Right ventricle myocardium inferior (tissue), 1 donor: ENCODE measurements at places on chromosomes 2 and 18. TPM values are rescaled to one million over a fixed set of nuclear protein-coding genes. Genes with fewer than 3 reads are reported as not detected.

GRCh38 chr18:11548916-11549551 is 60.4 kb upstream of the SLC35G4 start:
- DNase-seq: no peak

- DNase-seq: no peak
Measured at GRCh38 chr18:40413160-40413559, 1541.9 kb upstream of the PIK3C3 start.

DNA sequence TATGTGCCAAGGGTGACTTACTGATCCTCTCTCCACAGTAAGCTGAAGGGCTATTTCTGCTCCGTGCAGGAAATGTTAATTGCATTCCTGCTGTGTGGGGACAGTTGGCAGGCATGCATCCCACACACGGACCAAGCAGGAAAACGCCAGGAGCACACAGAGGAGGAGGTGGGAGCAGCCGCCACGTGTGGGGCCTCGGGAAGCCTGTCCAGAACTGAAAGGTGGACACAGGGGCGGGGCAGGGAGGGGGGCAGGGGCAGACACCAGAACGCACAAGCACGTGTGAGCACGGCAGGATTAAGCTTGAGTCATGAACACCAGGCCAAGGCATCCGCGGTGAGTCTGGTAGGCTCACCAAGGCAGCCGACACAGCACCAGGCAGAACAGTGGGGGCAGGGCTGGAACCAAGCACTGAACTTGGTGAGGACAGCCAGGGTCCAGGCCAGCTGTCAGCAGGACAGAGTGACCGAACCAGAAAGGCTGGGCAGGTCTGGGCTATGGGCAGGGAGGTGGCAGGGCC is 177.1 kb downstream of the EIPR1 start:
- no peak for DNase-seq

GRCh38 chr2:55364189-55365055 is 55.2 kb downstream of the CCDC88A start:
- no peak for DNase-seq

The EPB41L5 gene
- total RNA-seq: 8.2 TPM

- DNase-seq: no peak
Measured at GRCh38 chr2:121591199-121591598, 58.1 kb downstream of the CLASP1 start.

DNA sequence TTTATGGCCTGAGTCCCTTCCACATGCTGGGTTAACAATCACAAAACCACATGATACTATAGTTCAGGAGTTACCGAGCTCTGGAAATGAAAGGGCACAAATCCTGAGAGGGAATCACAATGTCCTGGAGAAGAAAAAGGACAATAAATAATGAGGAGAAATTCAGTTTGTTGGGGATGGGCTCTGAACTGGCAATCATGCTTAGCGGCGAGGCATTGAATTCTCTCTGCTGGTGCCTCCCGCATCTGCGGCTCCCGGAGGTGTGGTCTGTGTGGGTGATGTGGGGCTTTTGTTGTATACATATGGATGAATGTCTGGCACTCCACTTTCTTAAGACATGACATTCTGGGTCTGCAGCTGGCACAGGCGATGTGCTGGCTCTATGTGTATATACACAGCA is 46.1 kb downstream of the NRP2 start:
- no peak for DNase-seq

- no peak for DNase-seq
Measured at GRCh38 chr2:101346909-101347308, 38.4 kb upstream of the RNF149 start.

DNA sequence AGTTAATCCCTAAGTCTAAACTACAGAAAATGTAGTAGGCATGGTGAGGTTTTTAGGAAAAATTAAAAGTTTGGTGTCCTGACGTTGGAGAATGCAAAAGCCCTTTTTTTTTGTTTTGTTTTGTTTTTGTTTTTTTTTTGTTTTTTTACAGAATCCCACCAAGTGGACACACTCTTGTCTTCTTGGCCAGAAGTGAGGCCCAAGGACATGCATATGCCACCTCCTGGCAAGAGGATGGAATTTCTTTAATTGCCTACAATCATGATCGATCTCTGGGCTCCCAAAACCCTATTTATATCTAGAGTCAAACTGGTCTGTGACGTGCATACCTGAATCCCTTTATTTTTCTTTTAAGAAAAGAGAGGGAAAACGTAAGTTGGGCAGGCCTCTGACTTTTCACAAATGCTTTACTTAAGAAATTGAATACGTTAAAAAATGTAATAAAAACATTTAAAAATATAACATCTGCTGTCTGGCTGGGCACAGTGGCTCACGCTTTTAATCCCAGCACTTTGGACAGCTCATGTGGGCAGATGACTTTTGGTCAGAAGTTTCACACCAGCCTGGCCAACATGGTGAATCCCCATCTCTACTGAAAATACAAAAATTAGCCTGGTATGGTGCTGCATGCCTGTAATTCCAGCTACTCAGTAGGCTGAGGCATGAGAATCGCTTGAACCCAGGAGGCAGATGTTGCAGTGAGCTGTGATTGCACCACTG is 502.7 kb downstream of the CBLN2 start:
- no peak for DNase-seq

GRCh38 chr18:50507120-50507590 is 52.7 kb upstream of the MAPK4 start:
- DNase-seq: no peak

The IL37 gene
- total RNA-seq: not detected

The EMX1 gene
- not detected for total RNA-seq

DNA sequence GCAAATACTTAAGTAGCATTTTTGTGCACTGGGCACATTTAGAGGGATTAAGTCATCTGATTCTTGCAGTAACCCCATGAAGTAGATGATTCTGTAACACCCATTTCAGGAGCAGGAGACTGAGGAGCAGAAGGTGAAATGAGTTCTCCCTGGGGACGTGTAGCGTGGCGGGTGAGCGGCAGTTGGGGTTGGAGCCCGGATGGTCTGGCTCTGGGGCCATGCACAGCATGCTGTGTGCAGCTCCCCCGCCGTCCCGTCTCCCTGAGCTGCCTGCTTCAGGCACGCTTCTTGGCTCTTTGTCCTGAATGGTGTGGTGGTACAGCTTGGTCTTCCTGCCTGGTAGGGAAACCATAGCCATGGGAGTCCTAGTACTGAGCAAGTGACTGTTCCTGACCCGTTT is 32.4 kb downstream of the INPP4A start:
- no peak for DNase-seq

DNA sequence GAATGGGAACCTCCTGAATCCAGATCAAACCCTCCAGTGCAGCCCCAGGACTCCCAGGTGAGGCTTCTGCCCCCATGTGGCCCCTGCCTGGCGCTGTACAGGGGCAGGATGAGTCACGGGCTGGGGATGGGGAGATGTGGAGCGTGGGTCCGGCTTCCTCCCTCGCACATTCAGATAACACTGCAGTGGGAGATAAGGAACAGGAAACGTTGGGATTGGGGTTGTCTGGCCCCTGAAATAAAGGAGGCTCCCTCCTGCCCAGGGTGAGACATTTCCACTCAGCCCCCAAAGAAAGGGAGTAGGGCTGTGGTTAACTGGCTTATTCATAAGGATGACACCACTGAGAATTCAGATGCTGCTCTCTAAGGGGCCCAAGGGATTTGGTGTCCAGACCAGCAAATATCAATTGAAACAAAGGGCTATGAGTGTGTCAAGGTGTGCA is 30.7 kb downstream of the IGFBP5 start:
- peak; percentile 30 for DNase-seq

DNA sequence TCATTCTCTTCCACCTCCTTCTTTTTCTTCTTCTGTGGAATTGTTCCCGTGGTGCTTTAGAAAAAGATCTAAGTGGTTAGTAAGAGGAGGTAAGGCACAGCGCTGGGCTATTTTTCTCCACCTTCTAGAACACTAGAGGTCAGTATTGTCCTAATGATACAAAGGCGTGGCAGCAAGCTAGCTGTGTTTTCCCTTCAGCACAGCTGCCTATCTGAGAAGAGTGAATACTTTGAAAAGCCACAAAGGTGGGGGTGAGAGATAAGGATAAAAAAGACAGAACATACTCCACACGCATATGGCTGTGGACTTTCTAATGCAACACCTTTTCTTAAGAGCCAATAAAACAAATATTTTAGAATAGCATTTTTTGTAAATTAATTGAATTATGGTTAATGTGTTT is 2.1 kb downstream of the CNTNAP5 start:
- no peak for DNase-seq

The EVA1A gene
- total RNA-seq: 0.84 TPM

DNA sequence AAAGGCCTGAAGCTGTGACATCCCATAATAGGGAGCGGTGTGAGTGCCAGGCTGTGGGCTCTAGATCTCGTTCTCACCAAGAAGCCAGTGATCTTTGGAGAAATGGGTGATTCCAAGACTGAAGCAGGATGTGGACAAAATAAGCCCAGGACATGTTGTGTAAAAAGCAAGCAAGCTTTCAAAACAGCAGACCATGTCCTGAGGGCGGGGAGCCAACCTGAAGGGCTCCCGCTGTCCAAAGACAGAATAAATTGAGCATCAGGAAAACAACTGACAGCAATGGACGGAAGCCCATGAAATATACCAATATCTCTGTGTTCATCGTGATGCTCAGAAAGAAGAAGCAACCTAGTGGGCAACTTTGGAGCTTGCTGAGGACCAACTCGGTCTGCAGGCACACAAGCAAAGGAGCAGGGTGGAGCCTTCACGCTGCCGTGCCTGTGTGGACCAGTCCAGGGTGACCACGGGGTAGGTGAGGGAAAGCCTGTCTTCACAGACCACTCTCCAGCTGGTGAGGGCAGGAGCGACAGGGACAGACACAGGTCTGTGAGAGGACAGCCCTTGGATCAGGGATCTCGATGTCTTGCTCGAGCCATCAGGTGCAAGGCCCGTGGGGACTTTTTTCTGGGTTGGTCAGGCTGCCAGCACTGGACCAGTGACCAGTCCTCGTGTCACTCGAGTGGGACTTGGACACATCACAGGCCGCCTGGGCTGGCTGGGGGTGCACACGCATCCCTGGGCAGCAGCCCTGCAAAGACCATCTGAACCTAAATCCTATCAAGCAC is 21.5 kb downstream of the MTERF4 start:
- DNase-seq: no peak

The CNRIP1 gene
- total RNA-seq: 12.5 TPM

DNA sequence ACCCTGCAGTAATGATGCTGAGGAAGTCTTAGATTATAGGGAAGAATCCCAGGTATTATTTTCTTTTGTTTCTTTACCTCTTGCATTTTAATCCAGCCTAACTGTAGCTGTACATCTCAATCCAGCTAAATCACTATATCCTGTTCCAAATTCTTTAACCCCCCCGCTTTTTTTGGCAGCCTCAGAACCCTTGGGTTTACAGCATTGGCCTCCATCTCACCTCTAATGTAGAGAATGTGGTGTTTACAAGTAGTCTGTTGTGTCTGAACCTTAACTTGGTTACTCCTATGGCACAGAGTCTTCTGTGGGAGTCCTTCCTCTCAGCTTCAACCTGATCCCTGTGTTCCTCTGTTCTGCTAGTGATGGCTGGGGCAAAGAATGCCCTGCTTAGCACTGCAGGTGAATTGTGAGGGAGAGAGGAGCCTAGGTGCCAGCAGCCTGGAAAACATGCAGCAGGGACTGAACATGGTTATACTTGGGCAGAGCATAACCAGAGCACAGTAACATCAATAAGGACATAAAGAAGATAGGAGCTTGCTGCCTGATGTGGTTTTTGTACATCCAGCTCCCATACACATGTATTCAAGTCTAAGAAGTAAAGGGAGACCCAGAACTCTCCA is 130.2 kb downstream of the FAM124B start:
- DNase-seq: no peak

DNA sequence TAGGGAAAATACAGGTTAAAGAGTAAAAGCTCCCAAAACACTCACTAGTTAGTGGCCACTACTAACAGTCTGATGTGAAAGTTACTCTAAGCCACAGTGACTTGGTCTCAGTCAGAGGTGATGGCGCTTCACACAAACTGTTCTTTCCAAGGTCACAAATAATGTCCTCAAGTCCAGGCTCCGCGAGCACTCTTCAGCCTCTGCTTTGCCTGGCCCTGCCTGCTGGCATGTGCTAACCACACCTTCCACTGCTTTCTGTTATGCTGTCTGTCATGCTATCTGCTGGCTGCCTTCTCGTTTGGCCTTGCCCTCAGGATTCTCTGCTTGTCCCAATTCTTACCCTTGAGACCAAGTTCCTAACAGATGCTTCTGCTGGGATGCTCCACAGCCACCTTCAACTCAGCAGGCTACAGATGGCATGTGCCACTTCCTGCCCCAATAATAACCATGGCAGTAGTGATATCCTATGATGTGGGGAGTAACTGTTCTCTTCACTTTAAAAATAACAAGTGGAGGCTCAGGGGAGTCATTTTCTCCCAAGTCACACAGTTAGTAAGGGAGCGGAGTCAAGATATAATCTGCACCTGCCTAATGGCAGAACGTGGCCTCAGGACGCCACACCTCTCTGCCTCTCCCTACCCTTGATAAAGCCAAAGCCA is 75.7 kb downstream of the ZAP70 start:
- no peak for DNase-seq

- DNase-seq: no peak
Measured at GRCh38 chr2:41735476-41735875, 312.3 kb upstream of the PKDCC start.
